ENCODE measurements at places on chromosomes 5 and 9.
A peak's percentile ranks its signal among the peaks of the same experiment; 100 is the strongest.

DNA sequence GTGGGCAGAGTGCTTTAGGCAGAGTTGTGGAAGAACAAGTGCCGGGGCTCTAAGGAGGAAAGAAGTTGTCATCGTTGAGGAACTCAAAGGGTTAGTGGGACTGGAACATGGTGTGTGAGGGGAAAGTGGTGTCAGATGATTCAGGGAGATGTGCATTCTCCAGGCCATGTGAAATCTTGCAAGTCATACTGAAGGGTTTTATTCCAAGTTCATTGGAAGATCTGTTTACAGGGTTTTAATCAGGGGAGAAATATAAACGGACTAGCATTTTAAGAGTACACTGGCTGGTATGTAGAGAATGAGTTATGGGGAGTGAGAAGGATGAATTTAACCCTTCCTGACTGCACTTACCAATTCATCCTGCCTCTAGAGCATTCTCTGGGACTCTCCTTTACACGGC is 49.3 kb downstream of the NR2F1 start:
- no peak for DNase-seq

- no peak for DNase-seq
Observed at GRCh38 chr5:73946278-73946677, 320.3 kb downstream of the ARHGEF28 start.

GRCh38 chr9:25658571-25658970 is 19.7 kb downstream of the TUSC1 start:
- DNase-seq, result no peak

DNA sequence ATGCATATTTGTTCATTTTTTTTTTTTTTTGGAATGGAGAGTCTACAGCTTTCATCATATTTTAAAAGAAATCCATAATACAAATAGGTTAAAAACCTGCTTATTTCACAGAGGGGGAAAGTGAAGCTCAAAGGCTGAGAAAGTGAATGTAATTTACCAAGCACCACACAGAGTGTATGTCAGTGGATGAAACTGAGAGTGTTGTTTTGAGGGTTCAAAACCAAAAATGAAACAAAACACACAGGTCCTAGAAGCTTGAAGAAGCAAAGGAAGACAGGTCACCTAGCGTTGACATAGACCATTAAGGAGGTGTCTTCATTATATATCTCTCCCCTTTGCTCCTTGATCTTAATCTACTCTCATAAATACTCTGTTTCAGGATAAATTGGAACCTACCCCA is 7.5 kb downstream of the NMUR2 start:
- no peak for DNase-seq

DNA sequence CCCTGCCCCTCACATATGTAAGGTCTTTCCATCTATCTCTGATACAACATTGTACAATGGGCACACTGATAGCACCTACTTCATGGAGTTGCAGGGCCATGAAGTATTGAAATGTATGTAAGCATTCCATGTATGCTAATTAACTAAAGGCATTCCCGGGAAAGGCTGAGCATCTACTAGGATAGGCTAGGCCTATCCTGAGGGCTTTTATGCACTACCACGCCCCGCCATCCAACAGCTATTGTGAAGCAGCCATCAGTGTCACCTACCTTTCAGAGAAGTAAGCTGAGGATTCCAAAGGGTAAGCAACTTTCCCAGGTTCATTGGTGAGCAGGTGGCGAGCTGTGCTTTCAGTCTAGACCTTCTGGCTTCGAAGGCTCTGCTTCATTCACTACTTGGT is 47.6 kb downstream of the NSG2 start:
- DNase-seq, result no peak

GRCh38 chr9:124260769-124261603 is 3.2 kb downstream of the NEK6 start:
- DNase-seq, result peak; percentile 82

Data from spleen (tissue), 13 donors.